ENCODE measurements at places on chromosomes 11 and 22. TPM values are rescaled to one million over a fixed set of nuclear protein-coding genes. Genes with fewer than 3 reads are reported as not detected.

- no peak for DNase-seq
Observed at GRCh38 chr11:122038543-122038942, 77.5 kb downstream of the BLID start.

PARVG gene
- total RNA-seq: 81.5 TPM

TREH gene
- not detected for total RNA-seq

- DNase-seq: no peak
Observed at GRCh38 chr11:36214480-36214879, 74.7 kb downstream of the COMMD9 start.

- no peak for DNase-seq
Observed at GRCh38 chr11:20739107-20739506, 69.7 kb downstream of the NELL1 start.

LAYN gene
- 15.6 TPM for total RNA-seq

All from activated T-cell treated with anti-CD3 and anti-CD28 coated beads, Interleukin-2, amount 50 U/mL, for 72 hours (primary cell).